Cortex of kidney (tissue), 1 donor: ENCODE measurements at places on chromosomes 7 and 10.

DNA sequence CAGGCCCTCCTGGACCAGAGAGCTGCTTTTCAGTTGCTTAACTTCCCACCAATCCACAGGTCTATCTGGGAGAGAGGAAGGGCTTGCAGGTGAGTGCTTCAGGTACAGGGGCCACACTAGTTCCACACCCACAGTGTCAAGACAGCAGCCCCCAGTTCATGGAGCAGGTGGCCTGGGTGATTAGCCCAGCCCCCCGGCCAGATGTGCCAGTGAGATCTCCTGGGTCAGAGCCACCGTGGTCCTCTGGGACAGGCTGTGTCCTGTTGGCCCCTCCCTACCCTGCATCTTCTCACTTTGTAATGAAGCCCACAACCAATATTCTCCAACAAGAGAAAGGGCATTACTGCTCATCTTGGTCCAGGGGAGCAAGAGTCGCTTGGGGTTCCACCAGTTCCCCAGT lies 30.6 kb downstream of the DRGX start:
- no peak for DNase-seq

- no peak for DNase-seq
Observed at GRCh38 chr10:30868611-30869010, 163.1 kb downstream of the ZNF438 start.

GRCh38 chr7:80581486-80582260 lies 56.8 kb upstream of the CD36 start:
- DNase-seq: no peak

GRCh38 chr7:123711832-123712293 lies 36.9 kb downstream of the WASL start:
- DNase-seq: no peak

DNA sequence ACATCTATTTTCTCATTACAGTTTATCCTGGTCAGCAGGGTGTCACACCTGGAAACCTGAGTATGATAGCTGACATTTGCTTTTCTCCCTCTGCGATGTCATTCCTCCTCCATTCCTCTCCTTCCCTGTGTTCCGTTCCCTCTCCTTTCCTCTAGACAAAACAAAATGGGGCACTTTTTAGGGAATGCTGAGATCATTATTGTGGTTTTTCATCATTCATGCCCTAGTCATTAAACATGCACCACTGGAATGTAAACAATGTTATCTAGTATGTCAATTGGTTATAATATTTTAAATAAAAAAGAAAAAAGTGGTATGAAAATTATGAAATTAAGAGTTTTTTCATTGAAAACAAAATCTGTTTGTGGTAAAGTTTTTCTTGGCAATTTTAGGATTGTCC lies 132.6 kb downstream of the MAPK8 start:
- no peak for DNase-seq

GRCh38 chr7:52151559-52151958 lies 835.0 kb upstream of the COBL start:
- no peak for DNase-seq

DNA sequence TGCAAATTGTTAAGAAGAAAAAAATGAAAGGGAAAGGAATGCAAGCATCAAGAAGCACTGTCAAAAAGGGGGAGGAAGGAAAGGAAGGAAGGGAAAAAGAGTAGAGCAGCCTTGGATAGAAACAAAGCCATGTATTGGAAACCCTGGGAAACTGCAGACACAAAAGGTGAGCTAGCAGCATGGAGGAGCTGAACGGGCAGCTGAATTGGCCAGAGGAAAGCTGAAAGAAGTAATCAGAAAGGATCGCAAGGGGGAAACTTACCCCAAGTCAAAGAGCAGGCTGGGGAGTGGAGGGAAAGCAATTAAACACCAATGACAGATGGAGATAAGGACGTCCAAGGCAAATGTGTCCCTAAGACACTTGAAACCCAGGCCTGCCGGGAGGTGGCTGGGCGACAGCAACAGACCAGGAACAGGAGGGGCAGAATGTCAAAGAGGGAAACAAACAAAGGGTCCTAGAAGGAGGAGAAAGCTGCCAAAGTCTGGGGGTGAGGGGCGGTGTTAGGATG lies 93.8 kb upstream of the SVIL start:
- DNase-seq: no peak

GRCh38 chr10:2631557-2632205 lies 435.7 kb upstream of the PFKP start:
- DNase-seq: no peak
